ENCODE measurements at places on chromosomes 4 and X.
A peak's percentile ranks its signal among the peaks of the same experiment; 100 is the strongest.

DNA sequence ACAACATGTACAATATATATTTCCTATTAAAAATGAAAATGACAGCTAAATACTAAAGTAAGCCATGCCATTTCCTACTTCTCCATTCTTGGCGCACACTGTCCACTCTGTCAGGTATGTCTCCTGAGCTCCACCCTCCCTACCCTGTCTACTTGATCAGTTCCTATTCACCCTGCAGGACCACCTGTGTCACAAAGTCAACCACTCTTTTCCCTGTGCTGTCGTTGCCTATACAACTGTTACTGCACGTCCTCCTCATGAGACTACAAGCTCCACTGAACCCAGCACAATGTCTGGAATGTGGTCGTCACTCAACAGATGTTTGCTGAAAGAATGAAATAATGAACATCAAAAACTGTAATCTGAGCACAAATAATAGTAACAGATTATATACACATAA, 54.9 kb downstream of the SLC9A7 start:
- DNase-seq: no peak

DNA sequence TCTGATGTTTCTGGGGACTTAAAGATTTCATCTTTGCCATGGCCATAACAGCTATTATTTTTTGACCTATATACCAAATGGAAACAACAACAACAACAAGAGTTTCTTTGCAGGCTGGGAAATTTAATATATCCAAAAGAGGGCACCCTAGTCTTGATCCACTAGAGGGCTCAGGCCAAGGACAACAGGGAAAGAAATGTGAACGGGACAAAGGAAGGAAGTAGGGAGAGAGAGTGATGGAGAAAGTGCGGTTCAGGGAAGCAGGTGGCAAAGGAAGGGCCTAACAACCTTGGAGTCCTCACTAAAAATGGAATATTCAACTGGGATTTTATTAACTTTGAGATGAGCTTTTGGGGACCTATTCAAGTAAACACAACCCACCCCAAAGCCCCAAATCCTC, 67.8 kb upstream of the SCML1 start:
- no peak for DNase-seq

GRCh38 chr4:45741897-45742296, 382.0 kb downstream of the GABRG1 start:
- DNase-seq: no peak

DNA sequence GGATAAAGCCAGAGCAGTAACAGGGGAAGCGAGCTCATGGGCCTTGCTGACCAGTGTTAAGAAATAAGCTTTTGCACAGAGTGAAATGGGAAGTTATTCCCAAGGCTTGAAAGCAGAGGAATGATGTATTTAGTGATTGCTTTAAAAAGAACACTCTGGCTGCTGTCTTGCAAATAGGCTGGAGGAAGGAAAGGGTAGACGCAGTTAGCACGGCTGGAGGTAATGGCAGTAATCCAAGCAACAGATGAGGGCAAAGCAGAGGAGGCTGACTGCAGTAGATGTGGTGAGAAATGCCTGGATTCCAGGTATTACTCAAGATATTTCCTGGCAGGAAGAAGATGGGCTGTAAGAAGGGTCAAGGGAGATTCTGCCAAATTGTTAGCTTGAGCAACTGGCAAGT, 1342.3 kb upstream of the AGA start:
- DNase-seq: no peak

DNA sequence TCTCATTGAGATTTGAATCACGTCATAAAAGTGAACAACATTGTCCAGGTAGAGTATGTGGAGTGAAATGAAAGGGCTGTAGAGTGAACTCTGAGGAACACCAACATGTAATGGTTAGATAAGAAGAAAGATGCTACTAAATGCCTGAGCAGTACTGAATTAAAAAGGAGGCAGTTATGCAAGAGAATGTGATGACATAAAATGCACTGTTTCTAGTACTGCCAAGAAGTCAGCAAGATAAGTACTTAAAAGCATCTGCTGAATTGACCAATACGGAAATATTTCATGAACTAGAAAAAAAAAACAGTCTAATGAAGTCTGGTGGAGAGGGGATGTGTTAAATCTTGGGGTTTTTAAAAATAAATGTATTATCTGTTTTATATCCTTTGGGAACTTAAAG, 583.8 kb upstream of the GALNT7 start:
- DNase-seq: no peak

DNA sequence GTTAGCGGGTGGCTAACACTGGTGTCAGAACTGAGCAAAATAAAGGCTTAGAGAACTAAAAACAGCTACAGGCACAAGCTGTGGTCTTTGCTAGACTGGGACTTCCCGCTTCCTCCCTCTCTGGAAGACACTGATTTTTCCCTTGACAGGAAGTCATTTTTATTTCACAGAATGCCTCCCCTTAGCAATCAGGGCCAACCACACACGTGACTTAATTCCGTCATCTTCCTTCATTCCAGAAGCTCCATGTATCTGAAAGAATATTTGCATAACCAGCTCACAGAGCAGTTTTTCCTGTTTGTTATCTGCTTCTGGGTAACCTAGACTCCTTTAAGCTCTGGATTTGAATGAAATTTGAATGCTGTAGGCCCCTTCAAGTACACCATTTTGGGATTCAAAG, 327.5 kb upstream of the FRG1 start:
- no peak for DNase-seq

DNA sequence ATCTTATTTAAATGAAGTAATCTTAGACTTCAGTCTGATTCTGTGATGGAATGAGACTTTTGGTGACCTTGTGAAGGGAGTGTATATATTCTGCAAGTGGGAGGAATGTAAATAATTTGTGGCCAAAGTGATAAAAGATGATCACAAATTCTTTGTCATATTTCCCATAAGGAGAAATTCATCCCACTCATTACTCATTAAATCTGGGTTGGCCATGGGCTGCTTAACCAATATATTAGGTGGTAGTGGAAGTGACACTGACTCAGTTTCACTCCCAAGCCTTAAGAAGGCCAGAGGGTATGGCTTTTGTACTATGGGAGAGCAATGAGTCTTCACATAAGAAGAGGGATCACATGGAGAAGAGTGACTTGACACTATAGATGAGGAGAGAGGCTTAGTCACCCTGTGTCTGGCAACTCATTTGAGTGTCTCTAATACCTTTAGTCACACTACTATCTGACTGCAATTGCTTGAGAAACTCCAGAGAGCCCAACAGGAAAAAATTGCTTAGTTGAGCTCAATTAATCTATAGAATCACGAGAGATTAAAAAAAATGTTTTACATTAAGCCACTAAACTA, 408.2 kb upstream of the PITX2 start:
- no peak for DNase-seq

- DNase-seq: no peak
Observed at GRCh38 chrX:17174671-17175070, 200.3 kb upstream of the NHS start.

GRCh38 chr4:110487873-110488272, 11.9 kb downstream of the ENPEP start:
- no peak for DNase-seq

GRCh38 chr4:41154814-41155177, 59.5 kb downstream of the APBB2 start:
- DNase-seq: no peak

GRCh38 chr4:118772081-118772766, 63.7 kb downstream of the SEC24D start:
- no peak for DNase-seq

DNA sequence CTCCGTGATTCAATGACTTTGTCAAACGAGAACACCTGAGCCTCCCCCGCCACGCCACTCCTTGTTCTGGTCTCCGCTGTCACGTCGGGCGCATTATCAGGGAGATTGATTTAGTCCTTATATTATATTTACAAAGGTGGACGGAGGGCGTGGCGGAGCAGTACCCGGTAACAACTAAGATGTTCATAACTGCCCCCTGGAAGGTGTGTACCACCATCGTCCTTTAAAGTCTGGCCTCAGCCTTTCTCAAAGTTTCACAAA, 284.2 kb downstream of the PACRGL start:
- no peak for DNase-seq

GRCh38 chr4:112509243-112510141, 6.5 kb downstream of the NEUROG2 start:
- peak; percentile 53 for DNase-seq

DNA sequence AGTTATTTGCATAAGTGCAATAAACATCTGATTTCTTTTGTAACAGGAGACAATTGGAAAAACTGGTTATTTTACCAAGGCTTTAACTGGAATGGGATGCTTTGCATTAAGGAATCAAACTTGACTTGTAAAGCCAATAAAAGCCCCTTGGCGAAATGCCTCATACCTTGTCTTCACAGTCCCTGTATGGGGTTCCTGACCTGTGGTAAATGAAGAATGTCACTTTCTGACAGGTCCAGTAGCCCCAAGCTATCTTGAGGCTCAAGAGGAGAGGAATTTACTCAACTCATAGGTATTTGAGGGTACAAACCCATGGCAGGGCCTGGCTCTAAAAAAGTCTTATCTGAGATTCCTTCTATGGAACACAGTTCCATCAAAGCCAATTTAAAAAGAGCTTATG, 78.0 kb downstream of the ACOX3 start:
- DNase-seq: no peak

DNA sequence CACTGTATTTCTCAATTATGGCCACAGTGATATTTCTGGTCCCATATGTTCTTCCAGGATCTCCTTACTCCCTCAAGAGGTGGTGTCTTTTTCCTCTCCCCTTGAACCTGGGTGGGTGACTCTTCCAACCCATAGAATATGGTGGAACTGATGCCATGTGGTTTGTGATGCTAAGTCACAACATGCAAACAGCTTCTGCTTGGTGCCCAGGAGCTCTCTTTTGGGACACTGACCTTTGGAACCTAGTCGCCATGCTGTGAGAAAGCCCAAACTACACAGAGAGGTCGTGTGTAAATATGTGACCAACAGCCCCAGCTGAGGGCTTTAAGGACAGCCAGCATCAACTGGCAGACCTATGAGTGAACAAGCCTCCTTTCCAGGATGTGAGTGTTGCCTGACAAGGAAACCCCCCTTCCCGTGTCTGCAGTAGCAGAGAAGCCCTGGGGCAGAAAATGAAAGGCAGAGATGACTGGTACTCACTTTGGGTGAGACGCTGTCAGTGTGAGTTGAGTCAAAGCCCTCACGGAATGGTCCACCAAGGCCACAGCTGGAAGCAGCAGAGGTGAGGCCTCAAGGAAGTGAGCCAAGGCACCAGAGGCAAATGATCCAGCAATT, 223.4 kb downstream of the BCOR start:
- DNase-seq: no peak

GRCh38 chr4:150890246-150890645, 124.8 kb downstream of the LRBA start:
- no peak for DNase-seq

- no peak for DNase-seq
Observed at GRCh38 chr4:185682236-185682635, 129.8 kb downstream of the SORBS2 start.

DNA sequence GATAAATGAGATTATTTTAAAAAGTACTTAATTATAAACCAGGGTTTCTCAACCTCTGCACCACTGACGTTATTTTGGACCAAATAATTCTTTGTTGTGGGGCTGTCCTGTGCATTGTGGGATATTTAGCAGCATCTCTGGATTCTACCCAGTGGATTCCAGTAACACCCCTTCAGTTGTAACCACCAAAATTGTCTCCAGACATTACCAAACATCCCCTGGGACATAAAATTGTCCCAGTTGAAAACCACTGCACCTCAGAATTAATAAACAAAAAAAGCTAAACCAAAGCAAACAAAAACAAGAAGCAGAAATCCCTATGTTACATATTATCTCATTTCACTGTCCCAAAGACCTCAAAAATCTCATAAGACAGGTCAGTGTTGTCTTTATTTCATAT, 54.2 kb upstream of the GIMD1 start:
- DNase-seq: no peak

GRCh38 chr4:110163327-110164069, 34.9 kb downstream of the ELOVL6 start:
- no peak for DNase-seq

DNA sequence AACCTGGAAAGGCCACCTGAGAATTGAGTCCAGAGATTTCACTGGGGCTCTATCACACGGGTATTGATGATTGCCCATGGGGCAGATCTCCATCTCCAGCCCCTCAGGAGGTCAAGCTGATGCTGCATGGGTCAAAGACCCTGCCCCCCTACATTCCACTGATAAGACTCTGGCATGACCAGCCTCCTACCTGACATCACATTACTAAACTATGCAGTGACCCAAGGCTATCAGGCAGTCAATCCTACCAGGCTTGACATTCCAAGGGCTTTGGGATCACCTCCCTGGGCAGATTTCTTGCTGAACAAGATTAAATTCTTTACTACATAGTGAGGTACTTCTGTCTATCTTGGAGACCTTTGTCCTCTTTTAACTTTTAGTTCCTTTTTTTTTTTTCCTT, 192.7 kb upstream of the STS start:
- no peak for DNase-seq

GRCh38 chr4:118221227-118221800, 131.5 kb downstream of the PRSS12 start:
- DNase-seq: no peak
